ENCODE measurements at places on chromosomes 11 and 22.

- DNase-seq = no peak
Measured at GRCh38 chr11:127195501-127196120, 195.0 kb upstream of the KIRREL3 start.

GRCh38 chr11:8720352-8720751 is 37.8 kb downstream of the RPL27A start:
- DNase-seq = no peak

- no peak for DNase-seq
Measured at GRCh38 chr11:3202759-3203158, 15.9 kb downstream of the MRGPRG start.

GRCh38 chr11:21556926-21557325 is 636.0 kb upstream of the ANO5 start:
- DNase-seq = no peak
